ENCODE measurements at places on chromosomes 7 and 10. TPM values are rescaled to one million over a fixed set of nuclear protein-coding genes. Genes with fewer than 3 reads are reported as not detected.

GRCh38 chr10:118723466-118723865, 31.3 kb downstream of the CACUL1 start:
- H3K4me1 ChIP-seq, result peaks cover 7% of the 10 kb centered on the region
- DNase-seq, result no peak
- no peak overlapping the region for H3K27ac ChIP-seq
- no peaks in the 10 kb centered on the region for H3K36me3 ChIP-seq
- H3K27me3 ChIP-seq, result no peaks in the 10 kb centered on the region

DNA sequence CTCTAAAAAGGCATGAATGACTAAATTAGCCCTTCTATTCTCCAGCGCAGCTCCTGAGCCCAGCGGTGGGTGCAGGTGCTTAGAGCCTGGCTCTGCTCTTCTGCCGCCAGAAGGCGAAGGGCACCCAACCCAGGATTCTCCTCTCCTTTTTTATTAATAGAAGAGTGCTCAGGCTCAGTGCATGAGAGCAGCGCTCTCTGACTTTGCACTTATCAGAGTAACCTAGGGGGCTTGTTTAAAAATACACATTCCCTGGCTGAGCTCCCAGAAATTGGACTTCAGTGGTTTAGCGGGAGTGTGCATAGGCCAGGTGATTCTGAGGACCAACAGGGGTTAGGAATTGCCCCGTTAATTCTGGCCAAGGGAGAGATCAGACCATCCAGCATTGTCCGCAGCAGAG, 1.7 kb upstream of the PFKP start:
- H3K27me3 ChIP-seq, result no peaks in the 10 kb centered on the region
- no peaks in the 10 kb centered on the region for H3K36me3 ChIP-seq
- H3K4me3 ChIP-seq, result no peak overlapping the region
- peaks cover 2% of the 10 kb centered on the region for H3K4me1 ChIP-seq

DNA sequence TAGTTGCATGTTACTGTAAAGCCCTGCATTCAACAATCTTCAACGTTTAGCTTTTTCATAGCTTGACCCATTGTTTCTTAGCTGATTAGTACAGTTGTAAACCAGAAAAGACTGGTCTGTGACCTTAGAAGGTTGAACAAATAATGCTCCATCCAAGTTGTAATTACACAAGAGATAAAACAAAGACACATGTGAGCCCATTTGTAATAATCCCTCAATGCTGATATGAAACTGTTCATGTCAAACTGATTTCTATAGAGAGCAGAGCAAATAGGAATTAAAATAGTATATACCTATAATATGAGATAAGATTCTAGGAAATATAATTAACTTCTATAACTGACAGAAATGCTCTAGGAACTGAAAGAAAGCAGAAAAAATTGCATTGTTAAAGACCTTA, 94.7 kb upstream of the SLC25A13 start:
- no peaks in the 10 kb centered on the region for H3K36me3 ChIP-seq
- no peak overlapping the region for H3K4me3 ChIP-seq
- H3K4me1 ChIP-seq, result peaks cover 3% of the 10 kb centered on the region
- DNase-seq, result no peak
- no peak overlapping the region for H3K27ac ChIP-seq

- no peak for DNase-seq
- H3K4me1 ChIP-seq, result no peaks in the 10 kb centered on the region
- no peaks in the 10 kb centered on the region for H3K27me3 ChIP-seq
- no peaks in the 10 kb centered on the region for H3K36me3 ChIP-seq
- H3K27ac ChIP-seq, result no peak overlapping the region
Observed at GRCh38 chr10:123642697-123643096, 23.5 kb upstream of the GPR26 start.

ADK gene
- 33.0 TPM for total RNA-seq

DNA sequence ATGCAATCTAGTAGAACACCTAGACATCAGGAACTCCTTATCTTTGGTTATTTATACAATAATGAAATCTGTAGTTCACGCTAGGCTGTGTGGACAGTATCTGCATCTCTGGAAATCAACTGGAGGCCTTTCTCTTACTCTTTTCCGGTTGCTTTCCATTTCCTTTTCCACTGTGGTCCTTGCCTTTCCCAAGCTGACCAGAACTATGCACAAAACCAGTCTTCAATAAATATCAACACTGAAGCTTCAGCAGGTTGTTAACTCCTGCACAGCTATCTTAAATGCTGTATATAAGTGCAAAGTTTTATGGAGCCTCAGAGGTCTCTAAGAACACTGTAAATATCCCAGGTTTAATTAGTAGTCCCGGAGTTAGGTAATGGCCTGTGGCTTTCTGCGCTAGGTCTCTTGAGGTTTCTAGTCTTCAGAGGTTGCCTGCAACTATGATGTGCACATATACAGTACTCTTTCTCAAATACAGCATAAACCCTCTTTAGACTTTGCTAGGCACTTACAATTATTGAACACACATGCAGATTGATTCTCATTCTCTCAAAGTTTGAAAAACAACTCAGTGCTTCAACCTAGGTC, 2.4 kb downstream of the KLLN start:
- H3K4me1 ChIP-seq, result peaks cover 11% of the 10 kb centered on the region
- peak overlapping the region; percentile 96 for H3K27ac ChIP-seq
- H3K4me3 ChIP-seq, result no peak overlapping the region
- H3K36me3 ChIP-seq, result no peaks in the 10 kb centered on the region
- no peaks in the 10 kb centered on the region for H3K27me3 ChIP-seq
